ENCODE measurements at places on chromosomes 12 and 14. TPM values are rescaled to one million over a fixed set of nuclear protein-coding genes. Genes with fewer than 3 reads are reported as not detected.

Gene HOXC12
- total RNA-seq, result not detected

Gene HOXC10
- not detected for total RNA-seq

DNA sequence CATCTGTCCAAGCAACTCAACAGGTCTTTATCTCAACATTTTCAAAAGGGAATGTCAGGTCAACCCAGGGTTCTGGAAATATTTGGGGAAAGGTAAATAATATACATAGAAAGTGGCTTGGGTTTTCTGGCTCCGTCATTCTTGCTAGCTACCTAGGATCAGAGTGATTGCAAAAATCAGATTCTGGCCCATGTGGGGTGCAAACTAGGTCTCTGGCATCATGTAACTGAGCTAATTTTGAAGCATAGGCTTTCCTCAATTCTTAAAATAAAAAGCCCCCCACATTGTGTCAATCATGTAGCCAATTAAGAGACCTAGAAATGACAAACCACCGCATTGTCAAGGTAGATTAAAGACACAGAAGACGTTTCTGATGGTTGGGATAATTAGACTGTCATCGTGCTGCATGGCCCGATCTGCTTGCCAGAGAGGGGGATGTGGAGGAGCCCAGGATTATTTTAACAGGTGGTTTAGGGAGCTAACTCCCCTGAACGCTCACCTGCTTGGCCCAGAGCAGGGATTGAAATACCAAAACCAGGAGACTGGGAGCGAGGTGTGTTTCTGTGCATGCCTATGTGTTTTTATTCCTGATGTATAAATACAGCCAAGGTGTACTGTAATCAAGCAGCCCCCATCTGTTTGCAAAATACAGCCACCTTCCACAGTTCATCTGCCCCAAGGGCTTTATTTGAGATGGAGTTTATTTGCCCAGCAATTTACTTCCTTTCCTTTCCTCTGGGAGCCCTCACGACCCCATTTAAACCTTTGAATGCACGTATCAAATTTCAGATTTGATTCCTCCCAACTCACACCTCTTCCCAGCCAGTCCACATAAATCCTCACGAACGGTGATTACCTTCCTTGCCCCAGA is 189.5 kb downstream of the TTC8 start:
- no peak for DNase-seq

Gene NXPH4
- total RNA-seq, result 0.29 TPM

Gene CCDC175
- not detected for total RNA-seq

Gene CLSTN3
- 7.0 TPM for total RNA-seq

Data from right cardiac atrium (tissue), 5 donors.